Breast epithelium (tissue), 4 donors: ENCODE measurements at places on chromosomes 7 and 10. TPM values are rescaled to one million over a fixed set of nuclear protein-coding genes. Genes with fewer than 3 reads are reported as not detected.

GRCh38 chr7:23293500-23294073 lies 5.6 kb upstream of the MALSU1 start:
- H3K4me1 ChIP-seq: no peaks in the 10 kb centered on the region
- no peaks in the 10 kb centered on the region for H3K27me3 ChIP-seq
- H3K4me3 ChIP-seq: no peak overlapping the region
- no peak for DNase-seq
- H3K27ac ChIP-seq: no peak overlapping the region
- H3K36me3 ChIP-seq: no peaks in the 10 kb centered on the region

- no peak overlapping the region for H3K4me3 ChIP-seq
- H3K27ac ChIP-seq: no peak overlapping the region
- no peak for DNase-seq
- no peaks in the 10 kb centered on the region for H3K27me3 ChIP-seq
- H3K4me1 ChIP-seq: no peaks in the 10 kb centered on the region
Observed at GRCh38 chr10:48910548-48910947, 29.1 kb downstream of the LRRC18 start.

- H3K27me3 ChIP-seq: no peaks in the 10 kb centered on the region
- no peak for DNase-seq
- no peak overlapping the region for H3K4me3 ChIP-seq
- no peaks in the 10 kb centered on the region for H3K4me1 ChIP-seq
- no peaks in the 10 kb centered on the region for H3K36me3 ChIP-seq
Observed at GRCh38 chr7:13920053-13920697, 69.3 kb downstream of the ETV1 start.

The JCAD gene
- 11.1 TPM for total RNA-seq

The GHRHR gene
- total RNA-seq: not detected

DNA sequence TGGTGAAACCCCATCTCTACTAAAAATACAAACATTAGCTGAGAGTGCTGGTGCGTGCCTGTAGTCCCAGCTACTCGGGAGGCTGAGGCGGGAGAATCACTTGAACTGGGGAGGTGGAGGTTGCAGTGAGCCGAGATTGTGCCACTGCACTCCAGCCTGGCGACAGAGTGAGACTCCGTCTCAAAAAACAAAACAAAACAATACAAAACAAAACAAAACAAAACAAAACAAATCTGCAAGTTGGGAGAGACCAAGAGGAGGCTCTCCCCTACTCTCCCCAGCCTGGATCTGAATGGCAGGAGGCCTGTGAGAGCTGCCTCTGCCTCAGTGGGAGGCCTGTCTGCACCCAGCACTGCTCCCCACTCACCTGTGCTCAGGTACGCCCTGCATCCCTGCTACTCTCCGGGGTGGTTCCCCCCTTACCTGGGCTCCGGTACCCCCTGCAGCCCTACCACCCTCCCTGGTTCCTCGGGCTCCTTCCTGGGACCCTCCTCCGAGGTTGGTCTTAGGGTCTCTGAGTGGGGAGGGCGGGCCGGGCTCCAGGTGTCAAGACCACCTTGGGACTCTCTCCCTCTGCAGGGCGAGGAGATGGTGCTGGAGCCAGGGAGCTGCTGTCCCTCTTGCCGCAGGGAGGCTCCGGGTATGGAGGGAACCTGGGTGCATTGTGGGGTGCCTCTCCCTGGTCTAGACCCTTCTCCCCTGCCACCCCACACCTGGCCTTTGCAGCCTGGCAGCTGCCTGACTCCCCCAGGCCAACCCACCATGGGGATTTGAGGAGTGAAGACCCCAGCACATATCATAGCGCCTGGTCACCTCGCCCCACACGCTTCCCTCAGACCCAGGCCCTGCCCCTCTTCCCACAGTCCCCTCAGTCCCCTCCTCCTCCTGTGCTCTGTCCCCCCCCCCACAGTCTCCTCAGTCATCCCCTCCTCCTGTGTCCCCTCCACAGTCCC lies 9.5 kb upstream of the ZNF862 start:
- DNase-seq: no peak
- no peaks in the 10 kb centered on the region for H3K27me3 ChIP-seq
- H3K4me1 ChIP-seq: no peaks in the 10 kb centered on the region
- no peaks in the 10 kb centered on the region for H3K36me3 ChIP-seq
- no peak overlapping the region for H3K4me3 ChIP-seq

DNA sequence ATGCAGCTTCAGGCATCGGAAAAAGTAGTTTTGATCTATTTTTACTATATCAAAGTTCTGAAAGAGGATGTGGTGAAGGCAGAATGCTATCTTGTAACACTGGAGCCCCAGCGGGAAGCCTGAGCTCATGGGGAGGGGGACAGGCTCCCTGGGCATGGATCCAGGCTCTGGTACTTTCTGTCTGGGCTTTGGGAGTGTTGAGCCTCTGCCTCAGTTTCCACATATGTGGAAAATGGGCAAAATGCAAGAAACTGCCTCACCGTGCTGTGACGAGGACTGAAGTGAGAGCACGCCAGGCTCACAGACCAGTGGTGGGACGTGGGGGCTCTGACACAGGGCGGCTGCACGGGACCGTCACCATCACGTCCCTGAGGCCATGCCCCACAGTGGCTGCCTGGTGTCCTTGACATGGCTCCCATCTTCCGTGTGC lies 182.9 kb upstream of the SHH start:
- no peaks in the 10 kb centered on the region for H3K4me1 ChIP-seq
- H3K36me3 ChIP-seq: no peaks in the 10 kb centered on the region
- H3K27ac ChIP-seq: no peak overlapping the region
- peak; percentile 9 for DNase-seq
- H3K27me3 ChIP-seq: no peaks in the 10 kb centered on the region

DNA sequence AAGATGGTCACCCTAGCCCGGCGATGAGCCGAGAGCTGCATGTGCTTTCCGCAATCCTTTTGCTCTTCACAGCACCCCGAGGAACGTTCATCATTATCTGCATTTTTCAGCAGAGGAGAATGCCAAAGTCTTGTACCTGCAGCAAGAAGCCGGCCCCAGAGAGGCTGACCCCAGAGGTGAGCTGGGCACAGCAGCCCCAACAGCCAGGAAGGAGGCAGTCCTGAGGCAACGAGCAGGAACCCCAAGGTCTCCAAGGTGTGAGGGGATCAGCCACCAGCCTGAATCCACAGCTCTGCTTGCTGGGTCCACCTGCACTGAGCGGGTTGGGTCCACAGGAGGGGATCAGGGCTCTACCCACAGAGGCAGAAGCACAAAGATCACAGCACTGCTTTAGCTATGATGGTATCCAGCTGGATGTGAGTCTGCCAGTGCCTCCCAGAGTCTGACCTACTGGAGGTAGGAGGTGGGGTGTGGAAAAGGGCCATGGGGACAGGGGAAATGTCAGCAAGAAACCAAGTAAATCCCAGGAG lies 16.8 kb upstream of the GDF10 start:
- no peak for DNase-seq
- H3K27ac ChIP-seq: no peak overlapping the region
- H3K27me3 ChIP-seq: no peaks in the 10 kb centered on the region
- H3K36me3 ChIP-seq: no peaks in the 10 kb centered on the region
- no peaks in the 10 kb centered on the region for H3K4me1 ChIP-seq
- no peak overlapping the region for H3K4me3 ChIP-seq

GRCh38 chr7:143300959-143301935 lies 13.1 kb downstream of the CASP2 start:
- no peaks in the 10 kb centered on the region for H3K27me3 ChIP-seq
- no peaks in the 10 kb centered on the region for H3K36me3 ChIP-seq
- no peaks in the 10 kb centered on the region for H3K4me1 ChIP-seq
- peak overlapping the region; percentile 80 for H3K27ac ChIP-seq
- no peak for DNase-seq

GRCh38 chr7:30740417-30741181 lies 11.3 kb upstream of the INMT start:
- no peaks in the 10 kb centered on the region for H3K36me3 ChIP-seq
- no peaks in the 10 kb centered on the region for H3K4me1 ChIP-seq
- peak; percentile 59 for DNase-seq
- no peaks in the 10 kb centered on the region for H3K27me3 ChIP-seq
- H3K4me3 ChIP-seq: no peak overlapping the region

GRCh38 chr10:30028738-30029030 lies 30.7 kb downstream of the JCAD start:
- no peak overlapping the region for H3K4me3 ChIP-seq
- no peaks in the 10 kb centered on the region for H3K4me1 ChIP-seq
- no peaks in the 10 kb centered on the region for H3K36me3 ChIP-seq
- no peak overlapping the region for H3K27ac ChIP-seq
- DNase-seq: no peak

The MOGAT3 gene
- not detected for total RNA-seq

The AMPH gene
- total RNA-seq: 31.0 TPM

GRCh38 chr10:78424723-78425122 lies 391.1 kb downstream of the RPS24 start:
- H3K27me3 ChIP-seq: no peaks in the 10 kb centered on the region
- no peak overlapping the region for H3K4me3 ChIP-seq
- DNase-seq: no peak
- no peak overlapping the region for H3K27ac ChIP-seq
- no peaks in the 10 kb centered on the region for H3K4me1 ChIP-seq

The GPR37 gene
- total RNA-seq: 0.98 TPM

DNA sequence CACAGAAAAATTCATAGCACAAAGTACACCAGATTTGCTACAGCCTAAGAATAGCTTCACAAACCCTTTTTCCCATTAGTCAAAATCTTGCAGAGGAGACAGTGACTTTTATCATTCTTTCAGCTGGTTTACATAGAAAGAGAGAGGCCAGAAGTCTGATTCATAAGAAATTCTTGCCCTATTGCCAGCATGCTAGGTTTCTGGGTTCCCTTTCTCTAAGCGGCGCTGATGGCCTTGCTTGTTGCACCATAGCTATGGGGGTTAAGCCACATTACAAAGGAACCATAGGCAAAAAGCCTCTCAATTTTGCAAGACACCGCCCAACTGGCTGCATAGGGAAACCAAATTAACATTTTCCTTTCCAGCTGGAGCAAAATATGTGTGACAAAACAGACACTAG lies 87.4 kb downstream of the ZNF467 start:
- no peaks in the 10 kb centered on the region for H3K36me3 ChIP-seq
- no peak overlapping the region for H3K27ac ChIP-seq
- H3K27me3 ChIP-seq: no peaks in the 10 kb centered on the region

The MARVELD1 gene
- 13.4 TPM for total RNA-seq

The FAM13C gene
- total RNA-seq: 17.8 TPM

The LRRC4 gene
- 1.6 TPM for total RNA-seq

GRCh38 chr10:123472606-123473005 lies 193.5 kb upstream of the GPR26 start:
- no peak for DNase-seq
- no peaks in the 10 kb centered on the region for H3K36me3 ChIP-seq
- no peaks in the 10 kb centered on the region for H3K4me1 ChIP-seq
- H3K27me3 ChIP-seq: no peaks in the 10 kb centered on the region
- no peak overlapping the region for H3K27ac ChIP-seq

DNA sequence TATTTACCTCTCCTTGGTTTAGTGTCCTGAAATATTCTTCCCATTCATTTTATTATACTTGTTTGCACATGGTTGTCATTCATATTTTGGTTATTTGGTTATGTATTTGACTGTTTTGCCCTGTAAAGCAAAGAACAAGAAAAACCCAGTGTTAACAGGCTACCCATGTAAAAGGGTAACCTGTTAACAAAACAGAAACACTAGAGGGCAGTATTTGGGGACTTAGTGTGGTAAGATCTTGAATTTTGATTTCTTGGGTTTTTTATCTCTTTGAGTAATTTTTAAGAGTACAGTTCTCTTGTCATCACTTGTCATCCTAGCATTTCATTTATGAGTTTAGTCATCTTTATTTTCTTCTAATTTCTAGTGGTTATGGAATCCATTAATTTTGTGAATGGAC lies 51.3 kb downstream of the POLL start:
- no peak overlapping the region for H3K4me3 ChIP-seq
- no peak for DNase-seq
- no peak overlapping the region for H3K27ac ChIP-seq
- no peaks in the 10 kb centered on the region for H3K27me3 ChIP-seq

DNA sequence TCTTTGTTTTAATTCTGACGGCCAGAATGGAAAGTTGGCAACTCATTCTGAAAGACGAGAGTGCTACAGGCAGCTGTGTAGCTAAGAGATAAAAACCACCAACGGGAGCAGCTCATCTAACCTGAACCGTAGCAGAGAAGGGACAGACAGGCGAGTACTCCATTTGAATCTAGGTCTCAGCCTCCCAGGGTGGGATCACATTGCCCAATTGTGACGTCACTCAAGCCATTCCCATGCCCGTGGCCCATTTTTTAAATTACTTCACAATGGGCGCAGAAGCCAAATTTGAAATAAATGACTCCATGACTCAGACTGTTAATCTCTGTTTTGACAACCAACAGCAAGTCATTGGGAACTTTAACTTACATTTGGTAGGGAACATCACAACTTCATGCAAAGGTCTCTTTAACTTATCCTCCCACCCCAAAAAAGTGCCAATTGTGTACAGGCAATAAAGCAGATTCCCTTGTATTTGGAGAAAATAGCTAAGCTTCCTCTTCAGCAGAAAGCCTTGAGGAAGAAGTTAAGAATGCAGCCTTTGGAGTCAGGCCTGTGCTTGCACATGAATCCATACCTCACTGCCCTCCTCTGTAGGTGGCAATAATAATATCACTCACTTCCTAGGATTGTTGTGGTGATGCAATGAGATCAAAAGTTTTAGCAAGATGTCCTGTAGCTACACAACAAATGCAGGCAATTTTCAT lies 93.2 kb upstream of the KIF5B start:
- H3K4me1 ChIP-seq: no peaks in the 10 kb centered on the region
- no peak for DNase-seq
- H3K36me3 ChIP-seq: no peaks in the 10 kb centered on the region
- H3K27ac ChIP-seq: peak overlapping the region; percentile 68

GRCh38 chr7:47361746-47362215 lies 220.1 kb downstream of the TNS3 start:
- H3K27ac ChIP-seq: no peak overlapping the region
- no peaks in the 10 kb centered on the region for H3K4me1 ChIP-seq
- no peak overlapping the region for H3K4me3 ChIP-seq
- H3K27me3 ChIP-seq: no peaks in the 10 kb centered on the region
- DNase-seq: no peak
- no peaks in the 10 kb centered on the region for H3K36me3 ChIP-seq

GRCh38 chr7:24478137-24478655 lies 95.1 kb upstream of the PALS2 start:
- no peak overlapping the region for H3K4me3 ChIP-seq
- no peaks in the 10 kb centered on the region for H3K27me3 ChIP-seq
- H3K36me3 ChIP-seq: no peaks in the 10 kb centered on the region
- H3K27ac ChIP-seq: peak overlapping the region; percentile 36
- H3K4me1 ChIP-seq: no peaks in the 10 kb centered on the region
